Stimulated activated CD8-positive, alpha-beta memory T cell treated with anti-CD3 and anti-CD28 coated beads, Interleukin-15, amount 100 ng/mL, for 24 hours (primary cell): ENCODE measurements at places on chromosomes 11 and 22.

DNA sequence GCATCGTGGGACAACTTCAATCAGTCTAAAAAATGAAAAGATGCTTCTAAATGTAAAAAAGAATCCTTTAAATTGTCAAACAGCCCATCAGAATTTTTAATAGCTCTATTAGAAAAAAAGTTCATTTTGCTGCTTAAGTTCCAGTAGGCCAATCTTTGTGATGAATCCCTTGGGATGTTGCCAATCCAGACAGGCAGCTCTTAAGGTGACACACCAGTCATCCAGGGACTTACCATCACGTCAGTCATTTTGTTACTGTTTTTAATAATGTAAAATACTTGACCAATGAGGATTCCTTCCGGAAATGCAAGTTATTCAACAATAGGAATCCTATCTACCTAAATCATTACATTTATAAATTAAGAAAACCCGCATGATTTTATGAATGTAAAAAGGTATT, 47.8 kb upstream of the TMEM45B start:
- no peak for DNase-seq

GRCh38 chr11:2575591-2576051, 124.2 kb downstream of the KCNQ1OT1 start:
- DNase-seq: no peak

DNA sequence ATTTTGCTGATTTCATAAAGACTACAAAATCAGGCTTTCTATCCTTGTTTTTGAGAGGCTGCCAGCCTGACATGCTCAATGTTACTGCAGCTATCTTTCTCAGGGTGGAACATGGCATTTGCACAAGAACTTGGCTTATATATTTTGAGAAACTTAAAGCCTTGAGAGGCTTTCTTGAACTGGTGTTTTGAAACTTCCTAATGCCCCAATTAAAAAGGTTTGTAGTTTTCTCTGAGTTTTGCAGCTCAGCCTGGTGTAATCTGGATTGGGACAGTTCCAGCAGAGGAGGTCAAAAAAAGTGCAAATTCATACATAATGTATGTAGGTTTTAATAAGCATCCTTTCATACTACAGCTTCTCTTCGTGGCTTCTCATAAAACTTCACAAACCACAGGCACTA, 223.4 kb downstream of the FAM76B start:
- no peak for DNase-seq

GRCh38 chr11:8055091-8055835, 25.7 kb upstream of the TUB start:
- DNase-seq: no peak

DNA sequence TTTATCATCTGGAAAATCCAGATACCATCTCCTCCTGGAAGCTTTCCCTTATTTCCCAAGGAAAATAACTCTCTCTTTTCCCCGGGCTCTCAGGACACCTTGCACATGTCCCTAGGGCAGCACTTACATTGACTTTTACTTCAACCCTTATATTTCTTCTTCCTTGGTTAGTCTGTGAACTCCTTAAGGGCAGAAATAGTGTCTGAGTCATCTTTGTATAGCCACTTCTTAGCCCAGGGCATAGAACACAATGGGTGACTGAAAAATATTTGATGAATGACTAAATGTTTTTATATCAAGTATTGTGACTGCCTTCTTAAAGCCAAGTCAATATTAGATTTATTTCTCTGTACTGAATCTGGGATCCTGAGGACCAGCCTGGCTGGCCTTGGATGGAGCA, 45.4 kb upstream of the MYOD1 start:
- DNase-seq: no peak

DNA sequence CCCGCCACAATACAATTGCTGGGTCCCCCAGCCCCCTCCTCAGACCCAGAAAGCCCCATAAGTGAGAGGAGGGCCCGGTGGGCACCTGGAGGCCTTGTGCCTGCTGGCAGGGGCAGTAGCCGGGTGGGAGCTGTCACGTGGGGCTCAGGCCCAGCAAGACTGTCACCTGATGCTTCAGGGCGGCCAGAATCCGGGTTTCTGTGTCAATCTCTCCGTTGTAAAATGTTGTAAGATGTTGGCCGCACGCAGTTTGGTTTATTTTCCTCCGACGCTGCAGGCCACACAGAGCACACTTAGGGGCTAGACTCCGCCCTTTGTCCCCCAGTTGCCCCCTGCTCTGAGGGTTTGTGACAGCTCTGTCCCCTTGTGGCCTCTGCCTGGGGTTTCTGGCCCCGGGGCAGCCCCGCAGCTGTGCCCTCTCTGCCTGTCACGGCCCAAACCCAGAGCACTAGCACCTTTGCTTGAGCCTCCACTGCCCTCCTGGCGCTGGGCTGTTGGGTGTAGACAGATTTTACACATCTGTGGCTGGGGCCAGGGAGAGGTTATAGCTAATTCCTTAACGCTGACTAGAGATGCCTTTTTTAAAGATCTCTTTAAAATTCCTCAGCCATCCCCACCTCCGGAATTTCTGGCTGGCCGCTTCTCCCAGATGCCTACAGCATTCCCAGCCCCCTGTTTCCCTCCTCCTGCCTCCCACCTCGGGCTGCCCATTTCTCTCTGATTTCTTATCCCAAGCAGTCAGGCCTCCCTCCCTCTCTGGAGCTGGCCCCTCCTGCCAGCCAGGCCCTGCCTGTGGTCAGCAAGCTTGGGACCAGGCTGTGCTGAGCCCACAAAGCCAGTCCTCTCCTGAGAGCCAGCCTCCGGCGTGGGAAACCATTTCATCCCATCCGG, 3.2 kb upstream of the PRR5 start:
- no peak for DNase-seq

- peak; percentile 17 for DNase-seq
Measured at GRCh38 chr11:126480410-126481302, 125.2 kb downstream of the ST3GAL4 start.

GRCh38 chr11:3043315-3043871, 13.8 kb downstream of the CARS1 start:
- no peak for DNase-seq

DNA sequence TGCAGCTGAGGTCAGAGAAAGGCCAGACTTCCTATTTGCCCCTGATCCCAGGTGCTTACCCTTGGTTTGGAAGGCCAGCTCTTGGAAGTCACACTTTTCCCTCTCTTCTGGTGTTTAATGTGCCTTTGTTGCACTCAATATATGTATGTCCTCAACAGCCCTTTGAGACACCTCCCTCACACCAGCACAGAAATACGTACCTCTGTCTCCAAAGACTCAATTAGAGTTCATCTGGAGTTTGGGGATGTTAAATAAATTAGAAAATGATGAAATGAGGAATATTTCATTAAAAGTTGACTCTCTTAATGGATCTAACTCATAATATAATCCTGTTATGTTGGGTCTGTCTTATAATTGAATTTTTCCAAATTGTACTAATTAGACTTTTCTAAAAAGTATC, at the start of gene OR9G4:
TSS of gene OR9G4 (minus strand) at position 101 of the 400 bp plus-strand sequence. CDS start 4,931 bp downstream, outside the sequence.
- no peak for DNase-seq

GRCh38 chr22:27065279-27065678, 407.9 kb downstream of the MIAT start:
- DNase-seq: no peak

DNA sequence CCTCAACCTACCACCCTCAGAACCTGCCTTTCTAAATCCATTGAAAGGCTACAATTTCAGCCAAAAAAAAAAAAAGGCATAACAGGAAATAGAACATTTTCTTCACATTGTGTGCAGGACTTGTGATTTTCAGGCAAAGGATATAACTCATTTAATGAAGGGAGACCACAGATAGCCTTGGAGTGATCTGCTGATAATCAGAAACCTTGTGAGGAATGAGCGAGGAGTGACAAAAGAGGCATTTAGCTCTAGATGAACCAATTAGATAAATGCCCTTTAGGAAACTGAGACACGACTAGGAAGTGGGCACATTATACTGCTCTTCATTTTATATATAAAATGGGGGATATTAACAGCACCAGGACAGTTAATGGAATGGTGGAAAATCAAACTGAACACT, 216.5 kb upstream of the GRIA4 start:
- no peak for DNase-seq

GRCh38 chr22:48175721-48176120, 1413.3 kb downstream of the TBC1D22A start:
- DNase-seq: no peak

GRCh38 chr22:33180356-33180755, 122.2 kb upstream of the SYN3 start:
- DNase-seq: no peak

GRCh38 chr22:17829695-17830042, 55.4 kb upstream of the BID start:
- no peak for DNase-seq

- DNase-seq: no peak
Measured at GRCh38 chr11:61173456-61173855, 12.2 kb upstream of the VPS37C start.

DNA sequence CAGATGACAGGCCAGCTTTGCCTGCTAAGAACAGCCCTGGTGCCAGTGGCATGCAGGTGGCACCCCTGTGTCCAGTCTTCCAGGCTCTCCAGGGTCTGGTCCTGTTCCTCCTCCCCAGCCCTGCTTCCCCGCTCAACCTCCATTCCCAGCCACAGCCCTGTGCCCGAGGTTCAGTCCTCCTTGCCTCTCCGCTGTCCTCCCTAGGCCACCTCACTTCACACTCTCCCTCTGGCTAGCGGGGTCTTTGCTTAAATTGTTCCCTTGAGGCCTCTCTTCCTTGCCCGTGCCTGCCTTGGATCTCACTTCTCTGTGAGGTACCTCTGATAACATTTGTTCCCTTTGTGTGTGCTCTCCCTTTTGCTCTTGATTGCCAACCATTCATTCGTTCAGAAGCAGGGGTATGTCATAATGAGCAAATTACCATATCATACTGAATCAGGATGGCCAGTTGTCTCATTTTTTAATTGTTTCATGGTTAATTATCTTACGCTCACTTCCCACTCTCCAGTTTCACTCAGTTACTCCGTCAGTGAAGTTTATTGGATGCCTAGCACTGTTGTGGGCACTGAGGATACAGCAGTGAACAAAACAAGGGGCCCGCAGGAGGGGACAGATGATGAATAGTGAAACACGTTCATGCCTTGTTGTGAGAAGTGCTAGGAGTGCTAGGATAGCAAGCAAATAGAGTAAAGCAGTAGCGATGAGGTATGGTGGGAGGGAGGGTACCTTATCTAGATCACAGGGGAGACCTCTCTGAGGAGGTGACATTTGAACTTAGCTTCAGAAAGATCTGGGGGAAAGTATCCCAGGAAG, 7.4 kb downstream of the BMAL1 start:
- no peak for DNase-seq

DNA sequence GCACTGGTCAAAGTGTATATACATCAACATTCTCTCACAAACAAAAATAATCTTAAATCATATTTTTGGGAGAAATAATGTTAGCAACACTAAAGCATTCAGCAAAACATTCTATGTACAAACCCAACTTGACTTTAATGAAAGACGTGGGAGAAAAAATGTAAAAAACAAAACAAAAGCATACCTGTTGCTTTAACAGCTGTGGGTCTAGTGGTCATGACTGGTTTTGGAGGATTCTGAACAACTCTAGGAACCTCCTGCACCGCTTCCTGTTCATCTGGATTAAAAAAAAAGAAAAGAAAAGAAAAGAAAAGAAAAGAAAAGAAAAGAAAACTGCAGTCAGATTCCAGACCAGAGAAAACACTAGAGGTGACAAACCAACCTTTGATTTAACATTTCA, 2.1 kb downstream of the FNBP4 start:
- DNase-seq: no peak

- no peak for DNase-seq
Measured at GRCh38 chr11:106957030-106957482, 61.2 kb downstream of the GUCY1A2 start.

DNA sequence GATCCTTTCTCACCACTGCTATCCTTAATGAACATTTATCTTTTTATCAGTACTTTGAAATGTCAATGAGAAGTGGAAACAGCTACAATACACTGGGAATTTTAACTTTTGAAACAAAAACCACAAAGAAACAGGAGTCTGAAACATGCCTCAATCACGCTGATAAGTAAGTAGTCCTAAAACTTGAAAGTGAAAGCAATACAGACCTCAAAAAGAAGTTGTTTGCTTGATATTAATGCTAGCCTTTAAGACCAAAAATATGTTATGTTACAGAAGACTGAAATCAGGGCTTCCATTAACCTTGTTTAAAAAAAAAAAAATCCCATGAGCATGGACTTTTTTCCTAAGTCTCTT, 21.3 kb downstream of the PHF21A start:
- no peak for DNase-seq

DNA sequence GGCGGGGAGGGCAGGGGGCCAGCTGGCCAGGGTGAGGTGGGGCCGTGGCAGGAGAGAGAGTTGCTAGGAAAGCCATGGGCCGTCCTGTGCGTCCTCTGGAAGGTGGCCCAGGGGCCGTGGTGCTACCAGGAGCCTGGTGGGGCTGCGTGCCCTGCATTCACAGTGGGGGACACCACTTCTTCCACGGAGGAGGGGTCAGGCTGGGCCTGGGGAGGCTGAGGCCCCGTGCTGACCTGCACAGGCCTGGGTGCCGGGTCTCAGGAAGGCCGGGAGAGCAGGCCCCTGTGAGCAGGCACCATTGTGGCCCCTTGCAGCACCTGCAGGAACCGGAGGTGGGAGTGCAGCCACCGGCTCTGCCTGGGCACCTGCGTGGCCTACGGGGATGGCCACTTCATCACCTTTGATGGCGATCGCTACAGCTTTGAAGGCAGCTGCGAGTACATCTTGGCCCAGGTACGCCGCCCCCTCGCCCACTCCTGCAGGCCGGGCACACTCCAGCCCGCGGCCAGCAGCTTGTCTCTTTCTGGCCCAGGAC, 12.0 kb downstream of the MUC5B start:
- no peak for DNase-seq

DNA sequence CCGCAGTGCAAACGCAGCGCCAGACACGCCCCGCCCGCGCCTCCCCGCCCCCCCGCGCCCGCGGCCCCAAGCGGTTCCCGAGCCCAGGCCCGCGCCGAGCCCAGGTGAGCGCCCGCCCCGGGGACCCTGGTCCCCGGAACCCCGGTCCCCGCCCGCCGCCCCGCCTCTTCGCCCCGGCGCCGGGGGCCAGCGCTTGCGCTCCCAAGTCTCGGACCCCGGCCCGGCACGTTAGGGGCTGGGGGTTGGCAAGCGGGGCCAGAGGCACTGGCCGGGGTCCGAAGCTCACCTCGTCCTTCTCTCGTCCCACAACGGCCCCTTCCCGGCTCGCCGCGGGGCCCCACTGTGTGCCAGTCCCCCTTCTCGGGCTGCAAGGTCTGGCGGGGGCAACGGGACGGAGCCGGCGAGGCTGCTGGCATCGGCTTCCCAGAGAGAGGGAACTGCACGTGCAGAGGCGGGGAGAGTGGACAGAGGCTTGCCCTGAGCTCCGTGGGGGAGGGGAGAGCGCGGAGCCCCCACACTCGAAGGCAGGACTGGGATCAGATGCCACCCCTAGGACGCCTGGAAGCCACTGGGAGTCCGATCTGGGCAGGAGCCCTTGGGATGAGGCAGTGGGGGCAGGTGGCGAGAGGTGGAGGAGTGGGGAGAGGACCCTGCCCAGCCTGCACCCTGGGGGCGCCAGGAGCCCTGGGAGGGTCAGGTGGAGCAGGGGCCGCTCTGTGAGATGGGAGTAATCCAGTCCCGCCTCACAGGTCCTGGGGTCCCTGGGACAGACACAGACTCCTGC, 1.8 kb upstream of the AIFM3 start:
- DNase-seq: no peak
